GM12892 (cell line): ENCODE measurements at places on chromosomes 1 and 21.

- no peak for DNase-seq
These were observed 19.4 kb downstream of the RGL1 start for GRCh38 chr1:183824291-183824690.

DNA sequence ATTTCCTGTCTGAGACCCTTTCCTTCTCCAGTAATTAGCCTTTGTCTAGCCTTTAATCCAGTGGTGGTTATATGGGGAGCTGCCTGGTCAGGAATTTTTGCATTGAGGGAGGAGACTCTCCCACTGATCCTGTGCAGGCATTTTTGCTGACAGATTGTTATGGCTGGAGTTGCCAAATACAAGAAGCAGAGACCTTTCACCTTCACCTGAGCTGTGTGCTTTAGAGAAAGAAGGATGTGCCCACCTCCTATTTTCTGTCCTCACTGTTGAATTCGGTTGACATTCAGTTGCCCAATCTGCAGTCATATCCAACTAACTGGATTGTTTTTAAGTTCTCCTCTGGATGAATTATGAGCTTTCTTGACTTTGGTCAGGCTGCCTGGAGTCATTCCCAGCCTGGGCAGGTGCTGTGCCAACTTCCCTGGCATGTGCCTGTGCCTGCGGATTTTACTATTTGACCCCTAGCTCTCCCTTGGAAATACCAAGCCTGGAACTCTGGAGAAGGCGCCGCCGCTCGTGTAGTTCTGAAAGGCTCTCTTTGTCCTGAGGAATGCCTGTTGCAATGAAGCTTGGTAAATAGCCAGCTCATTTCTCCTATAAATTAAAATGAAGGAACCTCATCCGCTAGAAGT is 143.9 kb downstream of the NOS1AP start:
- DNase-seq, result no peak

GRCh38 chr1:100778748-100779147 is 59.2 kb downstream of the VCAM1 start:
- no peak for DNase-seq

GRCh38 chr1:58982259-58982998 is 198.6 kb upstream of the JUN start:
- no peak for DNase-seq

GRCh38 chr1:11746092-11746491 is 10.2 kb downstream of the AGTRAP start:
- DNase-seq, result no peak
